ENCODE measurements at places on chromosomes 12 and 14.

- no peak for DNase-seq
Observed at GRCh38 chr12:8817856-8818255, 4.6 kb upstream of the A2ML1 start.

DNA sequence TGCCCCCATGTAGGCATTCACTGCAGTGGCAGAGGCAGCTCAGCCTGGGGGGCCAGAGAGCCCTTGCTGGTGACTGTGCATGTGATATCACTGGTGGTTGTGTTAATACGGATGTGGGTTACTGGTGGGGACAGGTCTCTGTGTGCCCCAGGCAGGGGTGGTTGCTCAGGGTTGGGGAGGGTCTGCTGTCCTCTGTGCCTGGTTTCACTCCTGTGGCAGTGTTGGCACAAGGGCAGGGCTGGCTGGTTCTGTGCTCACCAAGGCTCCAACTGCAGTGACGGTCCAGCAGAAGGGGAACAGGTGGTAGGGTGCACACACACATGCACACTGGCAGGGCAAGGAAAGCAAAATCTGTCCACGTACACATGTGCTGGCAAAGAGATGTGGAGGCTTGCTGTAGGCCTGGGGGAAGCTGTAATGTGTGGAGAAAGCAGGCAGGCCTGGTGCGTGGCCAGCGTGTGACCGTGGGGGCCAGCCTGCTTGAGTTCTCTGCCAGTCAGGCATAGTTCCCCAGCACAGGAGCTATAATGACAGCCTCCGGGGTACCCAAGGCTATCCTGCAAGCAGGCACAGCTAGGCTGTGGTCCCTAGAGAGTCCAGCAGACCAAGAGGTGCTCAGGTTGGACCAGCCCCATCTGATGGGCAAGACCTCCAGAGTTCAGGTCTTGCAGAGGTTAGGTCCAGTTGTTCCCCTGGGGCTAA lies 254.6 kb downstream of the FBXL14 start:
- DNase-seq: no peak

DNA sequence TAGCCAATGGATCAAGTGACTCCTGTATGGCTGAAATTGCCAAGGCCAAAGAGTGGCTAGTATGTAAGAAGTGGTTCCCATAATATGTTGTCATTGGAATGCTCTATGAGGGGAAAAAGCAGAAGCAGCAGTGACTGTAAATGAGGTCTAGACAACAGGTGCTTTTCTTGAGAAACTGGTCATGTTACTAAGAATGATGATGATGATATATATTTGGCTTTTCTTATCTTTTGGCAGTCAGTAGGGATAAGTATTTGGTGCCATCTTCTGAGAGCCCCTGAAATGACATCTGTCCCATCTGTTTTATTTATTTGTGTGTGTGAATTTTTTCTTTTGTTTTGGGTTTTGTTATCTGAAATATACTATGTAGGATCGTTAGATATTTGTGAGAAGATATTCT lies 141.7 kb downstream of the SYT1 start:
- DNase-seq: no peak

- DNase-seq: no peak
Observed at GRCh38 chr12:124651516-124652273, 84.3 kb upstream of the NCOR2 start.

DNA sequence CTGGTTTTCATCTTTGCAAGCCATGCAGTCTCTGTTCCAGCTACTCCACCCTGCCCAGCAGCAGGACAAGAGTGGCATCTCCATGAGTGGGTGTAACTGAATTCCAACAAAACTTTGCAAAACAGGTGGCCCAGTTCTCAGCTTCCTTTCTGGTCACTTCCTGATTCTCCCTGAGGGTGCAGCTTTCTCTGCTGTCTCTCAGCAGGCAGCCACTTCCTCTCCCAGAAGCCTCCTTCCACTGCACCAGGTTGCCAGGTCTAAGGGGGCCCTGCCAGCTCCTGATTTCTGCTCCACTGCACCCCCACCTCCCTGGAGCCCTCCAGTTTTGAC lies 341.0 kb upstream of the FKBP4 start:
- DNase-seq: no peak

Measured in HFF-Myc (cell line).